ENCODE measurements at places on chromosomes 2 and 18.

- DNase-seq: no peak
Observed at GRCh38 chr2:101380376-101380775, 6.9 kb downstream of the CREG2 start.

GRCh38 chr2:97728091-97728731, 14.8 kb downstream of the ZAP70 start:
- no peak for DNase-seq

- DNase-seq: no peak
Observed at GRCh38 chr2:196384729-196385128, 213.4 kb upstream of the STK17B start.

- DNase-seq: no peak
Observed at GRCh38 chr18:22342625-22343024, 75.1 kb downstream of the CTAGE1 start.

- DNase-seq: no peak
Observed at GRCh38 chr2:15145046-15145817, 415.9 kb downstream of the NBAS start.

GRCh38 chr2:168029071-168029470, 218.3 kb downstream of the STK39 start:
- no peak for DNase-seq

- no peak for DNase-seq
Observed at GRCh38 chr18:50606609-50607008, 46.7 kb downstream of the MAPK4 start.

DNA sequence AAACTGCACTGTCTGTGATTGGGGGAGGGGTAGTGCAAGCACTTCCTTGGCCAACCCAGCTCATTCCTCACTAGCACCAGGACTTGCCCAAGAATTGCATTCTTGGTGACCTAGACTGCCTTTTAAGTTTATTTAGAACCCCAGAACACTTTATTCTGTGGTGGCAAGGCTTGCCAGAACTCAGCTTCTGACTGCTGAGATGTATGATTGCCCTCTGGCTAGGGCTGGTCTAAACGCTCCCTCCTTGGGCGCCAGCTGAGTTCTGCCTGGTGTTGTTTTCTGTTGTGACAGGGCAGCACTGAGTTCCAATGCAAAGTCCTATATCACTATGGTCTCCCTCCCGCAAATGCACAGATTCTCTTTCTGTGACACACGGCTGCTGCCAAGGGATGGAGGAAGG, 247.7 kb downstream of the ZNF385B start:
- DNase-seq: no peak

- no peak for DNase-seq
Observed at GRCh38 chr2:215850380-215850779, 163.0 kb downstream of the MREG start.

DNA sequence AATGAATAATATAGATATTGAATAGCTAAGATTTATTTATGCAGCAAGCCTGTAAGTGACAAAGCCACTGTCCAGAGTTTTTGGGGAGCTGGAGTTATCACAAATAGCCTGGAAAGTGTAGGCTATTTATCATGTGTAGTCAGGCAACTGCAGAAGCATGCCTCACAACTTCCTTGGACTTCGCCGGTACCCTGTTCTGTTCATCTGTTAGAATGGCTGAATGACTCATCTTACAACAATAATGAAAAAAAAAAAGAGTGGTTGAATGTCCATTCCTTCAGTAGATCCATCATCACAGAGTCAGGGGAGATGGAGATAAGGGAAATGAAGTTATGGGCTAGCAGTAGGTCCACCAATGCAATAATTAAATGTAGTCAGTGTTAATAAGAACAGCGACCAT, 24.0 kb upstream of the ATP5MC3 start:
- DNase-seq: no peak

DNA sequence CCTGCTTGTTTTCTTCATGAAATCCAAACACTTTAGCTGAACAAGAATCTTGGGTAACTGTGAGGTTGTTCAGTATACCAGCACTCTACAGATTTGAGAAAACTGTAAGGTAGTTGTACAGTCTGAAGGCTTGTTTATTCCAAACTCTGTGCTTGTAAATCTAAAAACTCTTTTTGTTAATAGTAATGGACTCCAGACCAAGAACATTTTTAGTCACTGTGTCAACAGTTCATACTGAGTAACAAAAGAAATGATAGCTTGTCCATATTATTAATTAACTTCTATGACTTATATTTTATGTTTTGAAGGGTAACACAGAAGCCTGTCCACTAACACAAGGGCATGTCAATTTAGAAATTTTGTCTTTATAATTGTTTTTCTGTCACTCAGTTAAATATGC, 72.2 kb upstream of the KYNU start:
- no peak for DNase-seq

GRCh38 chr18:9719421-9719981, 11.4 kb downstream of the RAB31 start:
- DNase-seq: no peak
